ENCODE measurements at places on chromosomes 7 and 10.

DNA sequence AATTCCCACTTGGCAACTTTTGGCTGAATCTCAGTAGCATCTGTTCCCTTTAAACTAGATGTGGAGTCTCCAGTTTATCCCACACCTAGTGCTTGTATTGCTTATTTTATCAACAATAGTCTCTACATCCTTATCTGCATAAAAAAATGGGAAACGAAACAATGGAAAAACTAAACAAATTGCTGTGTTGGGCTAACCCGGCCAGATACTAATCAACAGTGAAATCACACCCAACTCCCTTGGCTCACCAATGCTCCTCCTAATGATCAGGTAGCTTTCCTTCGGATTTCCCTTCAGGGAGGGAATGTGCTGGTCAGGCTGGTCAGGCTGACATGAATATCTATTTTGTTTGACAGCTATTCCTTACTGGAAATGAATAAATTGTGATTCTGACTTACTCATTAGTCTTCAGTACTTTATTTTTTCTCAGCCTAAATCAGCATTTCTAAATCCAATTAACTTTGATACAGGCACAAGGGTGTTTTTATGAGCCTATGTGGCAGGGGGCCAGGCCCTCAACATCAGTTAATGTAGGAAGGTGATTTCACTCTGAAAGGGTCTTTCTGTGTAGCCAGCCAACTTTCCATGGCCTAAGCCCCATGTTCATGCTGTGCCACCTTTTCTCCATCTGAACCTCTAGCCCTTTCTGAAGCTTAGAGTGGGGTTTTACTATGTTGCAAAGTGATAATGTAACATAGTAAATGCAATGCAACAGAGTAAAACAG is 170.5 kb upstream of the NPSR1 start:
- no peak for DNase-seq

- DNase-seq = no peak
Measured at GRCh38 chr10:83959328-83959727, 180.0 kb upstream of the GHITM start.

DNA sequence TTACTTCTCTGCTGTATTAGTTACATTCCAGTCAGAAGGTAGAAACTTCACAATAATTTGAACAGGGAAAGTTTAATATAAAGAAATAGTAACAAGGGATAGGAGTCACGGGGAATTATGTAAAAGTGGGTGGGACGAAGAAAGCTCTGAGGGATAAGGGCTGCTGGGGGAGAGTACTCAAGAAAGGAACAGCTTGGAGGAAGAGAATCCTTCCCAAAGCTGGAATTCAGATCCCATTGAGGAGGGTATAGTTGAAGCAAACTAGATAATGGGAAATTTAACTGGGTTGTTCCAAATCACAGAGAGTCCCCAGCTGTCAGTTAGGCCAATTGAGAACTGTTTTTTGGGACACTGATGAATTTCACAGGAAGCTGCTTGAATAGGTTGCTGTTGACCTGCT is 53.2 kb upstream of the MACC1 start:
- no peak for DNase-seq

DNA sequence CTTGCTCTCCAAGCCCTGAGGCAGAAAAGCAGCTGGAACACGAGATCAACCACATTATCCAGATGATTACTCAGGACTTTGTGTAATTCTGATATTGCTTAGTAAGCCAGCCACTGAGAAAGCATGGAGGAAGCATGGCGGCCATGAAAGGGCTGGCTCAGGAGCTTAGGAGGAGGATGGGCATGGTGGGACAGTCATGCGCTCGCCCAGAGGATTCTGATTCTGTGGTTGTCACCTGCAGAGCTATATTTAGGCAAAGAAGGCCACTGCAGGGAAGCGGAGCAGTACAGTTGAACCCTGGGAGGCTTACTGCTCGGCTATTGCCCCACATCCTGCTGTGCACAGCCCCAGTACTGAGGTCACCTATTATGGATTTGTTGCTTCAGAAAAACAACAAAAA is 128.8 kb upstream of the DNAJB12 start:
- DNase-seq = no peak

- no peak for DNase-seq
Measured at GRCh38 chr7:110061387-110061786, 1029.5 kb upstream of the LRRN3 start.

GRCh38 chr7:84231157-84231556 is 36.6 kb upstream of the SEMA3A start:
- DNase-seq = no peak

GRCh38 chr7:43582503-43583423 is at the start of gene STK17A:
Gene STK17A (plus strand): TSS chr7:43583108. CDS start chr7:43583244, 136 bp downstream.
- DNase-seq = no peak

- no peak for DNase-seq
Measured at GRCh38 chr10:59057345-59057744, 119.1 kb upstream of the PHYHIPL start.

GRCh38 chr10:5656737-5657579 is 9.4 kb downstream of the ASB13 start:
- no peak for DNase-seq

- DNase-seq = no peak
Measured at GRCh38 chr10:24915304-24915703, 37.1 kb downstream of the PRTFDC1 start.

DNA sequence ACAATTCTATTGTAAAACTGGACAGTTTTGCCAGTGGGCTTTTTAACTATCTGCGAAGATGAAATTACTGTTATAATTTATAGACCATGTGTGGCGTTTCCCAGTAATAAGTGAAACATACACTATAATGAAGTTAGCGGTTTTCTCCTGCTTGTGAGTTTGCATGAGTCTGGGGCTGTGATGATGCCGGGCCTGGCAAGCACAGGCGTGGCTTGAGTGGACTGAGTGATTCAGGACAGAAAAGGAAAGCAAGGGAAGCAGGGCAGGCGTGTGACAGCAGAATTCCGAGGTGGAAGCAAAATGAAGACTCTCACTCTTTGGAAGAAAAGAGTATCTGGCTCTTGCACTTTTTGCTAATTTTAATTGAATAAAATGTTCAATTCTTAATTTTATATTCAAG is 90.5 kb downstream of the CUL1 start:
- DNase-seq = no peak

- DNase-seq = no peak
Measured at GRCh38 chr10:132816718-132817117, 30.8 kb upstream of the NKX6-2 start.

- no peak for DNase-seq
Measured at GRCh38 chr10:124679401-124679800, 64.8 kb downstream of the FAM53B start.

GRCh38 chr10:104119996-104120395 is 2.0 kb upstream of the SFR1 start:
- DNase-seq = no peak

- DNase-seq = no peak
Measured at GRCh38 chr7:138074540-138074939, 1.7 kb upstream of the AKR1D1 start.

DNA sequence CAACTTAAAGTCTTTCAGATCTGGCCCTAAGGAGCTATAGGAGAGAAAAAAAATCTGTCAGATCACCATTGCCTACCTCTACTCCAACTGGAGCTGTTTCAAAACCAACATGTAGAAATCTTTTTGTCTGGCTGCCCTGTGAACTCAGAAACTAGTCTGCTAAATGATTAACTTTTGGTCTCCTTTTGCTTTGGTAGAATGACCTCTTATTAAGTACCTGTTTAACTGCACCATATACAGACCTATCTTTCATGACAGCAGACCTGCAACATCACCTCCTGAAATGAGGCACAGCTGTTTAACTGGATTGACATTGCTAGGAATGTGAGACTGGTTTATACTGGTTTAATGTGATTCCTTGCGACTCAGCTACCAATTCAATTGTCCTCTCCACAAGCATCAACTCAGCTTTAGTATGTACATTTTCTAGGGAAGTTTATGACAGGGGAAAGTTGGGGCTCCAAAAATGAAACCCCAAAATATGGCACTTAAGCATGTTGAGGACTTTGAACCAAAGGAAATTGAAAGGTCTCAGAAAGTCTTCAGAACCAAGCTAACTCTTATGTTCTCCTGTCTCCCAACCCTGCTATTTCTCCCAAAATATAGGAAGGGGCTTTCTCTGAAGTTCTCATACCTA is 1.8 kb downstream of the CYP3A43 start:
- DNase-seq = no peak

All from non-pigmented ciliary epithelial cell (primary cell).